Trophoblast cell (in vitro differentiated cells and primary cell): ENCODE measurements at places on chromosomes 5 and 9.

- no peak for DNase-seq
These were observed 69.4 kb downstream of the PJA2 start for GRCh38 chr5:109340351-109340750.

- DNase-seq = no peak
These were observed 70.8 kb downstream of the NXNL2 start for GRCh38 chr9:88605512-88606362.

DNA sequence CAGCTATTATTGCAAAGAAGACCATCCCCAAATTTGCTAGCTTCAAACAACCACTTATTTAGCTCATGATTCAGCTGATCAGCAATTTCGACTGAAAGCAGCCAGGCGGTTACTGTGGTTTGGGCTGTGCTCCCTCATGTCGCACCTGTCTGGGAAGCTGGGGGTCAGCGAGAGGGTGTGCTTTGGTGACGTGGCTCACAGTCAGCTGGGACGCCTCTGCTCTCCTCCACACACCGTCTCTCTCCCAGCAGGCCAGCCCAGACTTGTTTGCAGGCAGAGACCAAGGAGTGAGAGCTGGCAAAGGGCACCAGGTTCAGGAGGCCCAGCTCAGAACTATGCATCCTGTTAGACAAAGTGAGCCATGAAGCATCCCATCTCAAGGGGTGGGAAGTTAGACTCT is 140.9 kb downstream of the SYK start:
- DNase-seq = no peak

- DNase-seq = no peak
These were observed 116.0 kb upstream of the LPCAT1 start for GRCh38 chr5:1639757-1640156.

DNA sequence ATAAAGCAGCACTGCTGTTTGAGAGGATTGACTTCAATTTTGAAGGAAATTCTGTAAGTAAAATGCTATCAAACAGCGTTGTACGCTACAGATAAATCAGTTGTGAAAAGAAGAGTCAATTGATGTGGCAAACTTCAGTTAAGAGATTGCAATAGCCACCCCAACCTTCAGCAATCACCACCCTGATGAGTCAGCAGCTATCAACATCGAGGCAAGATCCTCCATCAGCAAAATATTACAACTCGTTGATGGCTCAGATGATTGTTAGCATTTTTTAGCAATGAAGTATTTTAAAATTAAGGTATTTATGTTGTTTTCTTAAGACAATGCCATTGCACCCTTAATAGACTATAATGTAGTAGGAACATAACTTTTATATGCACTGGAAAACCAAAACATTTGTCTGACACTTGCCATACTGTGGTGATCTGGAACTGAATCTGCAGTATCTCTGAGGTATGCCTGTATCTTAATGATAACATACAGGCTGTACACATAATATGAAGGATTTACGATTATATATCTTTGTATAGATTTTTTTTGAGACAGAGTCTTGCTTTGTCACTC is 47.5 kb downstream of the VPS13A start:
- peak; percentile 9 for DNase-seq

GRCh38 chr5:177431317-177432142 is 5.1 kb downstream of the GRK6 start:
- no peak for DNase-seq

DNA sequence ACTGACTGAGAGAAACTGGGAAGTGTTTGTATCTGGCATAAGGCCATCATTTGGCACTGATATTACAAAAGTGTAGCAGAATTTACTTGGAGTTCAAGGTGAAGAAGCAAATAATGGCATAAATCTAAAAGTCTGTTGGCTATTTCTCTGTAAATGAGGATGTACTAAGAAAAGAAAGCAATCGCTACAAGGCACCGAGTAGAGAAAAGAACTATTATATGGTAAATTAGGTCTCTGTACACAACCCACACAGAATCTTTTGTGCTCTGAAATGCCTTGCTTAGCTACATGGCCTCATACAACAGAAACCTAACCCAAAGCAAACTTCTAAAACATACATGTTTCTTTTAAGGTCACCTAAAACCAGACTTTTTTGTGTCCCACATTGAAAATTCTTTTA is 290.1 kb upstream of the WWC1 start:
- DNase-seq = no peak

DNA sequence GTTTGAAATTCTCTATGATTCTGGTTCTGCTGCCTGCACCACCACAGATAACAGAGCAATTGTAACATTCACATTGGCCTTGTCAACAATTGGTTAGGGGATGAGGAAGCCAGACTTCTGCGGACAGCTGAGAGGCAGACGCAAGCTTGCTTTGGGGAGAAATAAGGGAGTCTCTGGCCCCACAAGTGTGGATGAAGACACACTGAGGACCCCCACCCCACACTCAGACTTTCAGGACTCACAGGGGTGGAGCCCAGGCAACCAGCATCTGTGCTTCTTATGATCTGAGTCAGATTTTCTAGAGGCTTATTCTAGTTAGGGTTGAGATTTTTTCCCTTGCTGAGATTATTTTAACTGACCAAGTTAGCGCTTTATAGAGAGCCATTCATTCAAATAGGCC is 140.3 kb upstream of the IRX2 start:
- no peak for DNase-seq

DNA sequence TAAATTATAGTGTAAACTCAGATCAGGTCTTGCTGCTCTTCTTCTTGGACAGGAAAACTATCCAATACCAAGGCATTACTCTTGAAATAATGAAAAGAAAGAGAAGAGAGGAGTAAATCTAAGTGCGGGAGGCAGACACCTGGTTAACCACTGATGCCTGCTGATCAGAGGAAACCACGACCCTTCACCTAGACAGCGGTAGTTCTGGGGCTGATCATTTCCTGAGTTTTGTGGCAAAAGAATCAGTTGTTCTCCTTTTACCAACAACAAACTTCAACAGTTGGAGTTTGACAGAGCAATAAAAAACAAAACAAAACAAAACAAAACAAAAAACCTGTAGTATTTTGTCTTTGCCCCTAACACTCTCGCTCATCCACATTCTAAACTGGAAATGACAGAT is 3.0 kb downstream of the RLN1 start:
- DNase-seq = no peak

- DNase-seq = peak; percentile 67
These were observed 29.9 kb upstream of the OBP2B start for GRCh38 chr9:133238851-133239532.

DNA sequence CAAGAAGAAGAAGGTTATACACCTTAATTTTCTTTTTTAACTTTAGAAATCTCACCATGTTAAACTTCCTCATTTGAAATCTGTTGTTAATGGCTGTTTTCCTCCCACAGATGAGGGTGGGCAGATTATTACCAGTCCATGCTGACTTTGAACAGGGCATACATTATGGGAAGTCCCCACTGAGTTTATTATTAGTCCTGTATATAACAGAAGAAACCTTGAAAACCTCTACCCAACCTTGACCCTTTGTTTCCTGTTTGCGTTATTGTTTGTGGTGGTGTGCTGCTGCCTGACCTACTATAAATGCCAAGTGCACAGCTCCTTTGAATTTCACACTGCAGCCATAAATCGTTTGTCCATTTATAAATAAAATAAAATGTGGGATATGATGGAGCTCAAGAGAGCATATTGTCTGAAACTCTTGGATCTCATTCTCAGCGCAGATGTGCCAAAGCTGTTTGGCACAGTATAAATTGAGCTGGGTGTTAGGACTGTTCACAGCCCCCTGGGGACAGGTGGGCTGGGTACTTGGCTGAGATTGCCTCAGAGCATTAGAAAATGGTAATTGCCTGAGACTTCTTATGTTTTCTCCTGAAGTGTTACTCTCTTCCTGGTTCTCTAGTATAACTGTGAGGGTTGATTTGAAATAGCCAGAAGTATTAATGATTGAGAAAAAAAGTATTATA is 139.6 kb downstream of the SPATA31D1 start:
- no peak for DNase-seq

DNA sequence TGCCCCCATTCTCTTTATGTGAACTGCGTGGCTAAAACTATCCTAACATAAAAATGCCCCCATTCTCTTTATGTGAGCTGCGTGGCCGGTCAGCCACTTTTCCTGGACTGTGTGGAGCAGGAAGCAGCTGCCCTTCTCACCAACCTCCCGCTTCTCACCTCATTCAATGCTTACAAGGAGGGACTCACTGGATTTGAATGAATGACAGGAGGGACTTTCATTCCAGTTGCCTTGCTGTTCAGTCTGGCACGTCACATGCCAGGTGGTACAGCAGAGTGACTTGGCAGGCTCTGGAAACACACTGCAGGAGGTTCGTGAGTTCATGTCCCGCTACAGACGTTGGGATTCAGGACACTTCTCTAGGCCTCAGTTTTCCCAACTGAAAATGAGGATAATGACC is 60.2 kb upstream of the NFIL3 start:
- DNase-seq = peak; percentile 43

DNA sequence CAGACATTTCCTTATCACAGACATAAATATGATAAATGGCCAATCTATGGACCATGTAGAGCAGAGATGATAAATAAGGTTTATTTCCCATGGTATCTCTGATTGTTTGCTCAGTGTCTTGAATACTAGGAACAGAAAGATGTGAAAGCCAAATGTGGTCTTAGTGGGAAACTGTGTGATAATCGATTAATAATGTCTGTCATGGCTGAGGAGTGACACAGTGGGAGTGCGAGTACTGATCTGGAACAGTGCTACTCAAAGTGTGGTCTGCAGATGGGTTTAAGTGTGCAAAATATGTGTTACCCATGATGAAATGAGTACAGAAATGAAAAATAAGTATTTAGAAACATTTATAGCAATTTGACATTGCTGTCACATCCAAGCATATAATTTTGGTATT is 92.5 kb downstream of the PTTG1 start:
- no peak for DNase-seq

GRCh38 chr9:38344566-38345324 is 47.8 kb upstream of the ALDH1B1 start:
- no peak for DNase-seq

DNA sequence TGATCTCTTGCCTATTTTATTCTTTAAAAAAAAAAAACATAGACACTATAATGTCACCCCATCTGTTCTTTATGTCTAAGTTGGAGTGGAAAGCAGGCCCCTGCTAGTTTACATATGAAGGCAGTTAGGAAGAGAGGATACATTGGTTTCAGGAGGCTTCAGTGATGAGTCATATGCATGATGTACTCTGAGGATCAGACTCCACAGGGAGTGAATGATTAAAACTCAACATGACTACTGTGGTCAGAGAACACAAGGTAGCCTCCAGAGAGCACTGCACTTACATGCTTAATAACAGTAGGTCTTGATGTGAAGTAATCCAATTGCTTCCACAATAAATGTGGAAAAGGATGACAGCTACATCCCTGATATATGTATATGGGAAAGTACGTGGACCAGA is 22.7 kb upstream of the FSTL4 start:
- DNase-seq = no peak

- no peak for DNase-seq
These were observed 29.8 kb downstream of the NR2F1 start for GRCh38 chr5:93612855-93613243.

DNA sequence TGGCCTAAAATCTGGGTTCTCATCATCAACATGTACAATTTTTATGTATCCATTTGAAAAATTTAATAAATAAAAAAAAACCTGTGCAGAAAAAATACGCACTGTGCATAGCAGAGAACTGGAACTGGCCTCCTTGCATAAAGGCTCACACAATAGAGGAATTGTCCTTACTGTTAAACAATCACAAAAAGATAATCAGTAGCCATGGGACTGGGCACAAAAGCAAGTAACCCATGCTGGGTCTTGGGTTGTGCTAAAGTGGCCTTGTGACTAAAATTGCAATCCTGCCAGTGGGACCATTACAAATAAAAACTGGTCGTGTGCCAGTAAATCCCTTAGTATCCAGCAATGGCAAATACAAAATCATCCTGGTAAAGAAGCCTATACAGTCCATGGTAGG is 1646.6 kb downstream of the MAT2B start:
- DNase-seq = no peak

DNA sequence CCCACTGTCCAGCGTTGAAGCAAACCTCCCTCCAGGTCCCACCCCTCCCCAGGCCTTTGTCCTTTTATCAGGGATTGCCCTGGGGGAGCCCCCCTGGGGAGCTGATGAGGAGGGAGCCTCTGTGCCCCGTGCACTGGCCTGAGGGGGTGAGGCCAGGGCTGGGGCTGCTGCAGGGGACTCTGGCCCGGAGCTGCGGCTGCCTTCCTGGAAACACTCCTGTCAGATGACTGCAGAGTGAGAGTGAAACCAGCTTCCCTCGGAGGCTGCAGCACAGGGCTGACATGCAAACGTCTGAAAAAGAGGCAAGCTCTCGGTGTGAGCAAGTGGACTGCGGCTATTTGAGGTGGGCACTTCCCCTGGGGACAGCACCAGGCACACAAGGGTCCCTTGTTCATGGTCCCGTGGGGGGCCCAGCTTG is 4.6 kb upstream of the TRAF2 start:
- no peak for DNase-seq

DNA sequence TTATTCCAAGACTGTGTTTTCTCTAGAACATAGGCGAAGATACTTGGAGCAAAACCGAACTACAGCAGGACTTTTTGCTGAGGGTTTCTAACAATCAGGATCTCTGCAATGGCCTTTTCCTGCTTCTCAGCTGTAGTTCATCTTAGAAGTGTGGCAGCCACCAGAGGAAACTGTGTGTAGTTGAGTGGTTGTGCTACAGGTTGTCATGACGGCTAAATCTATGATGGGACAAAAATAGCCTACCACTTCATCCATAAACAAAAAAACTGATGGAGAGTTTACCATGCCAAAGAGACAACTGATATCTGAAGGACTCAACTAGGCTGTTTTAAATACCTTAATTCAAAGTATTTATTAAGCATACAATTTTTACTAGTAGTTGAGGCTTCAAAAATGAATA is 28.2 kb upstream of the DMAC1 start:
- DNase-seq = no peak

DNA sequence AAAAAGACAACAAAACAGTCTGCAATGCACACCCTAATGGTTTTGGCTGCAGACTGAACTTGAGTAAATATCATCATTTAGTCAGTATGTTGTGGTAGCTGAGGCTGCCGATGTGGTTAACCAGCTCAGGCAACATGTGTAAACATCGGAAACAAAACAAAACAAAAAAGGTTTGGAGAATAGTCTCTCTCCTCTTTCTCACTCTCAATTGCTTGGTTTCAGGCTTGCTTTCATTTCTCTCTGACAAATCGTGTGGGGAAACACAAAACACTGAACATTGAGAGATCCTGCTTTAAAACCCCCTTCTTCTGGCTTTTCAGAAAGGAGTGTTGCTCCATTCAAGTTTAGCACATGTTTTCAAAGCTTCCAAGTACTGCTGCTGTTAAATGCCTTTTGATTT is 453.3 kb downstream of the BNC2 start:
- no peak for DNase-seq

GRCh38 chr5:12013351-12013750 is 109.1 kb upstream of the CTNND2 start:
- DNase-seq = no peak

DNA sequence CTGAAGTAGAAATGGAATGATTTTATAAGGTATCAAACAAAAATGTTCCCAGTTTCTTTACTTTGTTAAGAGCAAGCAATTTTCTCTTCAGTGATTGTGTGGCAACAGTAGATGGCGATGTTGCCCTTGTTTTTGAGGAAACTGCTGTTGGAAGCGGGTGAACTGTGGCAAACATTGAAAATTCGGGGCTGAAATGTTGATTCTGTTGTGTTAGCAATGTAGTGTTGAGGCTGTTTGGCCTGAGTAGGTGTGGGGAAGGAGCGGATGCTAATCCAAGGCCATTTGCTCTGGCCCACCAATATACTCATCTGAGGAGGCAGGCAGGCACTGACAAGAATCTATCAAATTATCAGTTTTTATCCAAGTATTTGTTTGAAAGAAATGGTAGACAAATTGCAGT is 129.8 kb downstream of the SLC12A2 start:
- peak; percentile 78 for DNase-seq

GRCh38 chr9:5633243-5633642 is 4.3 kb downstream of the RIC1 start:
- peak; percentile 82 for DNase-seq
